Lung (tissue), 17 donors: ENCODE measurements at places on chromosomes 11 and 22. TPM values are rescaled to one million over a fixed set of nuclear protein-coding genes. Genes with fewer than 3 reads are reported as not detected.

DNA sequence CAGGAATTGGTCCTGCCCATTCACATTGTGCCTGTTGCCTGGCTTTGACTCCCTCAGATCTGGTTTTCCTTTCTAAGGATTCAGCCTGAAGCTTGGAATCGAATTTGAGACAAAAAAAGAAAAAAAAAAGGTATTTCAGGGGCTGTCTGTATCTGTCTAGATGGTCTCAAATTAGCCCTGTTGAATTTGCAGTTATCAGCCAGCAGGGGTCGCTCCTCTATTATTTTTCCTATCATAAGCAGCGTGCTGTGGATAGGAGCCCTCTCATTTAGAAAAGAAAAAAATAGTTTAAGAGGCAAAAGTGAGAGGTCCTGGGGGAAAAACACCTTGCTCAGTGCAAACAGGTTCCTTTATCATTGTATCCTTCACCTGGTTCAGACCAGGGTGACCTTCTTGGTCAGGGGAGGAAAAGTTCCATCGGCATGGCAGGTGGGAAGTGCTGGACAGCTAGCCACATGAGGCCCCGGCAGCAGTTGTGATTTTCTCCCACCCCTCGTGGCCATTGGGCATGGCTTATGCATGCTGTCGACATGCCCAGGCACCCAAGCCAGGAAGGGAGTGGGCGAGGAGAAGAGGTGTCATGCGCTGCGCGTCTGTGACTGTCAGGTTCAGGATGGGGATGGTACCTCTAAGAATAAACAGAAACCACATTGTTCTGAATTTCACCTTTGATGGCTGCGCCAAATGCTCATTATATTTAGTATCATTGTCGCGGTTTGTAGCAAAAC lies 13.1 kb downstream of the OR5AK2 start:
- no peak for DNase-seq

DNA sequence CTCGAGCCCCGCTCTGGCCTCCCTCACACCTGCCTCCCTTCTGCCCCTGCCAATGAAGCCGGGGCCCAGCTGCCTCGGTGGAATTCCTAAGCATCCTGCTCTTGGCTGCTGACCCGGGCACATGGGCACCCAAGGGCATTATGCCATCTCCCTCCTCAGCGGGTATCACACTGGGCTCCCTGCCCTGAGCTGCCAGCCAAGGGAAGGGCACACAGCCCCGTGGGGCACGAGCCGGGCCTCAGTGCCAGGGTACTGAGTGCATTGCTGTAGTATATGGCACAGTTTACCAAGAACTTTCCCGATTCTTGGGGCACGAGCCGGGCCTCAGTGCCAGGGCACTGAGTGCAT lies 43.8 kb upstream of the JAM3 start:
- DNase-seq, result no peak

DNA sequence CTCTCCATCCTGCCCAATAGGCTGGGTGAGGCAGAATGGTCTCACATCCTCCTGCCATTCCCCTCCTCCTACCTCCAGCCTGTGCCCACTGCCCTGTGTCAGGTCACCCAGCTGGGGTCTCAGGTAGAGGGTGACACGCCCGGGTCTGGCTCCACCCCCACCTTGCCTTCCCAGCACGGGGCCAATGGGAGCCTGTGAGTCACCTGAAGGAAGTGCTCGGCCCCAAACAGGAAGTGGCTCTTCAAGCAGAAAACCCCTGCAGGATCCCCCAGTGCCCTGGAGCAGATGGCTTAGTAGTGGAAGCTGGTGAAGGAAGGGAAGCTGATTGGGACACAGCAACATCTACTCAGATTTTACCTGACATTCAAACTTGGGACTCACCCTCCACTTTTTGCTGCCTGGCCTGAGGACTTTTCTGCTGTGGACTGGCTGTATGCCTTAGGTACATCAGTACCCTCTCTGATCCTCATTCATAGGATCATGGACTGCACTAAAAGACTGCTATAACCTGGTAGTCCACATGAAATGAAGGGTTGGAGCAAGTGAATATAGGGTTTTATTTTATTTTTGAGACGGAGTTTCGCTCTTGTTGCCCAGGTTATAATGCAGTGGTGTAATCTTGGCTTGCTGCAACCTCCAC lies 33.4 kb downstream of the GDPD5 start:
- DNase-seq, result no peak

DNA sequence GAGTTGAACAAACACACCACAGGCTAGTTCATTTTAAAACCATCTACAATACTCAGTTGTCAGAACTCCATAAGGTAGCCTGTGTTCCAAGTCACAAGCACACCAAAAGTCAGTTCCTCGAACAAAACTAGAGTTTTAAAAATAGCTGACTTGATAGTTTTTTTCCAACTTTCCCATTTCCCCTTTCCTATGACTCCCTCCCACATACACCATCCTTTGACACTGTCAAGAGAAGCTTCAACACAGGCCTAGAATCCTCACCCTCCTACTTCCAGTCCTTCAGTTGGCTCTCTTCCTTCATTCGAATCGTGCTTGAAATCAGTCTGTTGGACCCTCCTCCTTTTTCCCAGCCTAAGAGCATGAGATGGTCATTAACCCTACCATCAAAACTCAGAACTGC lies 105.7 kb upstream of the AKIP1 start:
- DNase-seq, result no peak

DNA sequence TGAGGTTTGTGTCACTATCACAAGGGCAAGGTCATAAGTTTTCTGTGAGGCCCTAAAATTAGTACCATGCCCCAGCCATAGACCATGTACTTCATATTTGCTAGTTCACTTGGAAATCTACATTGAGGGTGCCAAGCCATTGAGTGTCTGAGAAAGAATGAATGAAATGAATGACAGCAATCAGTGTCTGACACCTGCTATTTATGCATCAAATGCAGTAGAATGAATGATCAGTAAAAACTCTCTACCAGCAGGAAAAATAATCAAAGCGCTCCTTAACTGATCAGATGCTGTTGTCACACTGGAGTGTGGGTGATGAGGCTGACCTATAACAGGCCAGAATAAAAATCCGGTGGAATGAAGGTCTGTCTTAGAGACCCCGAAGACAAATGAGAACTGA lies 467.9 kb upstream of the B3GAT1 start:
- DNase-seq, result no peak

The DNAJB13 gene
- 6.1 TPM for total RNA-seq

DNA sequence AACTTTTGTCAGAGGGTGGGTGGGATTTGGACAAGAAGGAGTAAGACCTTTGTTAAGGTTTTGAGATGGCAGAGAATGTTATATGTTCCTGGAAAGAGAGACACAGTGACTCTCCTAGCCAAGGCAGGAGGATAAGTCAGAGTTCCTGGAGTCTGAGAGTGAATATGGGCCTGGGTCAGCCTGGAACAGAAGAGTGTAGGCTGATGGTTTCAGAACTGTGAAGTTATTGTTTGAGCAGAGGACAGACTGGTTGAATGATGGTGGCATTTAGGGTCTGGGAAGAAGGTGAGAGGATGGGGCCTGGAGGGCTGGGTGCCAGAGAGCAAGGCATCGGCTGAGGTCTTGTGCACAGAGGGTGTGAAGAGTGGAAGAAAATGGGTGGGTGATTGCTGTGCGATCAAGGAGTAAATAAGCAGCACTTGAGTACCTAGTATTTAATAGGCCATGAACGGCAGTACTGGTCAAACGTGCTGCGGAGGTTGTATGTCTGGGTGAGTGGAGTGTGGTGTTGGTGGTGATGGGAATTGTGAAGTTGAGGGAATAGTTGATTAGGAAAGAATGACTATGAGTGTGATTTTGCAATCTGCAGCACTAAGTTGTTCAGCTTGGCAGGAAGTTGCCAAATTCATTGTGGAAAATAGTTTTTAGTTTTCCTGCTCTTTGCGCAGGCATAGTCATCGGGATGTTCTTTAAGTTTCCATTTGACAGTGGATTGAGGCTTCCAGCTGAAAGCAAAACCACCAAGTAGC lies 1.8 kb downstream of the PANX1 start:
- peak; percentile 86 for DNase-seq

The CHST1 gene
- total RNA-seq, result 1.8 TPM

DNA sequence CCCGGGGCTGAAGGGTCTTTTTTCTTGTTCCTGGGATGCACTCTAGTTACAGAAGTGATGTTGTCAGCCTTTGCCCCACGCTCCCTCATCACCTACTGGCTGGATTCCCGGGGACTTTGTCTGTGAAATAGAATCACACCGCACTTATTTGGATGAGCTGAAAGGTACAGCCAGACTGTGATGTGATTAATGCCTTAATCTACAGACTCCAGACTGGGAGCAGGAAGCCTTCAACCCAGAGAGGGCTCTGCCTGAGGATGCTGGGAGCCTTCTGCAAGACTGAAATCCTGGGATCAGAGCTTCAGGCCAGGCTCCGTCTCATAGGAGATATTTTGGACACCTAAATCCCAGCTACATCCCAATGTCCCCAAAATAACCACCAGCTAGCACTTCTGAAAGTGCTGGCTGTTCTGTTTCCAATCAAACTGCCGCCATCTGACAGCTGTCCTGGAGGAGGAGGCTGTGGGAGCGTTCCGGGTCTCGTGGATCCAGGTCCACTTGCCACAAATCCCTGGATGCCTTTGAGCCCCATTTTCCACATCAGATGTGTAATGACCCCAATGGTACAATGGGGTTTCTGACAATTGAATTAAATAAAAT lies 688.5 kb downstream of the TBC1D22A start:
- DNase-seq, result no peak

The SELENOH gene
- total RNA-seq, result 123 TPM

DNA sequence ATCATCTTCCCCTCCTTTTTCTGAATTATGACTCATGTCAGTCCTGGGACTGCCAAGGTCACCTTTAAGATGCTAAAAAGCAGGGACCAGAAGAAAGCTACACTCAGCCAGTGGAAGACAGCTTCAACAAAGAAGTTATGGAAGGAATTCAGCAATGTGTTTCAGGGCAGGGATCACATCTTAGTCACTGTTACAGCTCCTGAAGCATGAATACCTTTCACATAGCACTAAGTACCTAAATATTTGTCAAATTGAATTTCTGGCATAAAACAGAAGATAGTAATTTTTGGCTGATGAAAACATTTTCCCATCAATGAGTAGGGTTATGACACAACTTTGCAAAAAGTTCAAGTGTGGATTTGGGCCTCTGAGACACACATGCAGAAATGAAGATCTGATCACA lies 5.2 kb downstream of the DDB1 start:
- DNase-seq, result no peak

DNA sequence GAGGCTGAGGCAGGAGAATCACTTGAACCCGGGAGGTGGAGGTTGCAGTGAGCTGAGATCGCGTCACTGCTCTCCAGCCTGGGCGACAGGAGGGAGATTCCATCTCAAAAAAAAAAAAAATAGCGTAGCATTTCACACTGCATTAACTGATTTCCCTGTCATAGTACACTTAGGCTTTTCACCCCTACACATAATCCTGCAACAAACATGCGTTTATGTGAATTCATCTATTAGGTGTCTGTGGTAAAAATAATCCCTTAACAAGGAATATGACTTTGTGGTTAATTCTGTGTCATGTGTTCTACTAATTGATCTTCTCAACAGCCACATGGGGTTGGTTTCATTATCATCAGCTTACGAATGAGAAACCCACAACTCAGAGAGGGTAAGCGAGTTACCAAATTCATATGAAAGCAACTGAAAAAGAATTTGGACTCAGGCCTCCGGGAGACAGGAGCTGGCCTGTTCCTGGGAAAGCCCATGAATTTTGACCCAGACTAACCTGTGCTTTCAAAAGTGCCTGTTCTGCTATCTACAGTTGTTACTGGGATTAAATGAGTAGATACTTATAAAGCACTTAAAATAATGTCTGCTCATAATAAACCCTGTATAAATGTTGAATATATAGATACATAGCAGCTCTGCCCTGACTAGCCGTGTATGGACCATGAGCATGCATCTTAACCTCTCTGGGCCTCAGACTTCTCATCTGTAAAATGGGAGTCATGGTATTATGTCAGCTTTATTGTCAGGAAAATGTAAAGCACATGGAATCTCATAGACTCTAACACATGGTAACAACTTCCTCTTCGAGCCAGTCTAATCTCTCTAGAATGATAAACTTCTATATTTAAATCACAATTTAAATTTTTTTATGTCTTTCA lies 36.6 kb downstream of the KCNJ1 start:
- no peak for DNase-seq

The PRRG4 gene
- 9.7 TPM for total RNA-seq

The FAM227A gene
- total RNA-seq, result 9.9 TPM

GRCh38 chr22:24525416-24526037 lies 29.4 kb downstream of the GUCD1 start:
- peak; percentile 66 for DNase-seq

GRCh38 chr22:27212102-27212501 lies 554.7 kb downstream of the MIAT start:
- DNase-seq, result no peak

- peak; percentile 34 for DNase-seq
Observed at GRCh38 chr22:47139013-47139789, 376.8 kb downstream of the TBC1D22A start.

DNA sequence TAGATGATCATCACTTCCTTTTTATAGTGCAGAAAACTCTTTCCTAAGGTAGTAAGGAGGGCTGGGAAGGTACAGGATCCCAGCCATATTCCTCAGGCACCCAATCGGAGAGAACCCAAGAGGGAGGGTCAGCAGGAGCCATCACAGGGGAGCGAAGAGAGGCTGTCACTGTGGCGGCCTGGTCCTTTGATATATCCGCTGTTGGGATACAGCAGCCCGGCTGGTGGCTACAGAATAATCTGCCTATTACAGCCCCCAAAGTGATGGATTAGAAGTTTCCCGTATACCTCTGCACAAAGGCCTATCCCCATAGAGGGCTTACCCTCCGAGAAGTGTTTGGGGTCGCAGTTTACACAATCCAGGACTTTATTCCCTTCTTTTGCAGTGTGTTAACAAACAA lies 48.5 kb downstream of the OR4D9 start:
- DNase-seq, result no peak

The SUSD2 gene
- 15.9 TPM for total RNA-seq

DNA sequence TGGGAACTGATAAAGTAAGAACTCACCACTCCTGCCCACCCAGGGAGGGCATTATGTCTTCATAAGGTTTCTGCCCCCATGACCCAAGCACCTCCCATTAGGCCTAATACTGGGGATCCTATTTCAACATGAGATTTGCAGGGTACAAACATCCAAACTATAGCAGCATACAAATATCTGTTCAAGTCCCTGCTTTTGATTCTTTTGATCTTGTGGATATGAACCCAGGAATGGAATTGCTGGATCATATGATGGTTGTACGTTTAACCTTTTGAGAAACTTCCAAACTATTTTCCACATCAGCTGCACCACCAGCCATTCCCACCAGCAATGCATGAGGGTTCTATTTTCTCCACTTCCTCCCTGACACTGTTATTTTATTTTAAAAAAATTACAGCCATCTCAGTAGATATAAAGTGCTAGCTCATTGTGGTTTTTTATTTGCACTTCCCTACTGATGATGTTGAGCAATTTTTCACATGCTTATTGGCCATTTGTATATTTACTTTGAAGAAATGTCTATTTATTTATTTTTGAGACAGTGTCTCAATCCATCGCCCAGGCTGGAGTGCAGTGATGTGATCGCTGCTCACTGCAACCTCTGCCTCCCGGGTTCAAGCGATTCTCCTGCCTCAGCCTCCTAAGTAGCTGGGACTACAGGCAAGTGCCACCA lies 7.1 kb upstream of the ATG16L2 start:
- DNase-seq, result no peak

DNA sequence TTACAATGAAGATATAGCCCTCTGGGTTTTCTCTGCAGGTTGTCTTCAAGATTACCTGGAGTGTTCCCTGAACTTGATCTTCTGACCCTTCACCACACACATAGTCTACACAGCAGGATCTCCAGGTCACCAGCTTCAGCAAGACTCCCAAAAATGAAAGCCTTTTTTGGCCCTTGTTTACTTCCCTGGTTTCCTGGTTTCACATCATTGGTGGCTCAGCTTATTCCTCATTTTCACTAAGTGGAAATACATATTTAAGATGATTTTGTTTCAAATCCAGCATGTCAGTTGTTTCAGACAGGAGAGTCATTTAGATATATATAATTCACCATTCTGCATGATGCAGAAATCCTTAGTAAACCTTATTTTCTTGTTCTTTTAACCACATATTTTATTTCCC lies 41.6 kb upstream of the MPEG1 start:
- DNase-seq, result no peak
